ENCODE measurements at places on chromosomes 12 and 14.
A peak's percentile ranks its signal among the peaks of the same experiment; 100 is the strongest.

DNA sequence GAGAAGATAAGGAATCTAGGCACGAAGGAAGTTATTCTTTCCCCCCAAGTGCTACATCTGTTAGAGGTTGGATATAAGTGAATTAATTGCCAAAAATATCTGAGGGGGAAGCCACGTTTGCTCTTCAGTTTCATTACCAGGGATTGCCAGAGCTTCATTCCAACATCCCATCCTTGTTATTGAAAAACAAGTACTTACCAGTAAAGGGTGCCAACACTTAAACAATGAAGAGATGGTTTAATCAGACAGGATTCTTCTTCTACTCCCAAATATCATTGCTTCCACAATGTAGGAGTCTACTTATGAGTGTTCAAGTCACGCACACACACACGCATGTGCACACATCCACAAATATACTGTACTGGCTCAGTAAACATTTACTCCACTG, 312.4 kb downstream of the RPAP3 start:
- DNase-seq: no peak

- DNase-seq: no peak
Measured at GRCh38 chr14:98512501-98513251, 759.3 kb downstream of the BCL11B start.

DNA sequence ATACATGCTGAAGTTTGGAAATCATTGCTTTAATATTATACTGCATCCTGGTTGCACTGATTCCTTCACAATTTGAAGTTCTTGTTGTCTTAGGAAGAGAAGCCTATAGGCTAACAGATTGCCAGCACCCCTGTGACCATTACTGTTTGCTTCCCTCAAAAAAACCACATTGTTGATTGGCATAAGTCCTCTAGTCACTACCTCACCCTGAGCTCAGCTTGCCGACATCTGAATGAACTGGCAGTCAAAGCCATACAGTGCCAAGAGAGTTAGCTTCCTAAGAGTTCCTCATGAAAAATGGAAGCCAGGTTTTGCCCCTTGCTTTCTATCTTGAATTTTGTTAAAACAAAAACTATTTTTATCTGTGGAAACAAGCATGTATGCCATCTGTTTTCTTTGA, 276.1 kb downstream of the SYT1 start:
- no peak for DNase-seq

GRCh38 chr12:108594-108993, 42.0 kb downstream of the IQSEC3 start:
- peak; percentile 50 for DNase-seq

DNA sequence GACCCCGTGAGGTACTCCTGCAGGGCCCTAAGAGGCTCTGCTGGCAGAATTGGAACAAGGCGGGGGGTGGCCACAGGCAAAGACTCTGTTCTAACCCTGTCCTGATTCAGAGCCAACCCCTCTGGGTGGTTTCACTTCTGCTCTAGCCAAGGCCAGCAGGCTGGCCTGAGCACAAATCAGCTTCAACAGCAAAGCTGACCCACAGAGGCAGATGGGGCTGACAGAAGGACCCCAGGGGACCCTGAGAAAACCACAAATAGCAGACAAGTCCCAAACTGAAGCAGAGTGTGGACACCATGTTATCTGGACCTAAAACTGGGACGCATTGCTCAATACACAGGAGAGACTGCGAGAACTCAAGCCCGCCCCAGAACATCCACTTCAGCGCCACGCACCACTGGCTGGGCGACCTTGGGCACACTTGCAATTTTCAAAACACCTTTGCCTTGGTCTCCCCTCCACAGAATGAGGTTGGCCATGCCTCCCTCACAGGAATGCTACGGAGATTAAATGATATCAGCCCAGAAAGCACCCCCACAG, 76.4 kb upstream of the DICER1 start:
- no peak for DNase-seq

DNA sequence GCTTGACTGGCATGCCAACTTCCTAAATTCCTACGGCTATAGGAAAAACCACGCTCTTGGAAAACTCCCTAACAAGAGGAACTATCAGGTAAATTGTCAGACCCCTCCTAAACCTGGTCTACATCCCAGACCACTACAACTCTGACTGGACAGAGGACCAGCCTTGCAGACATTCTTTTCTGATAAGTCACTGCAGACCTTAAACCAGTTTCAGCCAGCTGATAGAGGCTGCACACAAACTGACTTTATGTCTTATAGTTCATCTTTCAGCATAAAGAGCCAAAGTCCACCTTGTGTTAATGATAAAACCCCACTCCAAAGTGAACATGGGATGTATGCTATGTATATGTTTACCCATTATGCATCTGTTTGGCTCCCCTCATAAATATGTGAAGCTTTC, 166.6 kb downstream of the KTN1 start:
- DNase-seq: no peak

DNA sequence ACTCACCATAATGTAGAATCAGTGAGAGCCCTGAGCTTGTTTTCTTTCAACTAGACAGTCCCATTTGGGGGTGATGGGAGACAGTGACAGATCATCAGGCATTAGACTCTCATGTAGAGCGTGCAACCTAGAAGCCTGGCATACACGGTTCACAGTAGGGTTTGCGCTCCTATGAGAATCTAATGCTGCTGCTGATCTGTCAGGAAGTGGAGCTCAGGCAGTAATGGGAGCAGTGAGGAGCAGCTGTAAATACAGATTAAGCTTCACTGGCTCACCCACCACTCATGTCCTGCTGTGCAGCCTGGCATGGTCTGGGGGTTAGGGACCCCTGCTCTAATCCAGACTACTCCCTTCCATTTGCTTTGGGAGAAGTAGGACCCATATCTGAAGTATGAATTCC, 55.6 kb downstream of the FNTB start:
- DNase-seq: no peak

DNA sequence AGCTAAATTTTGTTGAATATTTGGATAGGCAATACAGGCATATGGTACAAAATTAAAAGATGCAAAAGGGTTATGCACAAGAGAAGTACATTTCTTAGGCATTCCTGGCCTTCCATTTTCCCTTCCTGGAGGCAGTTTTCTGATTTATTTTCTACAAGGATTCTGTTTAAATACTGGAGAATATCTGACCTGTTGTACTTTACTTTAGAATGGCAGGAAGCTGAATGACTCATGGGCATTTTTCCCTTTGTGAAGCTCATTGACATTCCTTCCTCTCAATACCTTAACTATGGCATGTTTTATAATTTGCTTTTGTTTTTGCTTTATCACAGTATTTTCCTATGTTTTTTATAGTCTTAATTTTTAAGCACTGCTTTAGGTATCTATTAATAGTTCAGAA, 62.7 kb downstream of the RCOR1 start:
- no peak for DNase-seq

- DNase-seq: no peak
Measured at GRCh38 chr12:112368856-112369255, 13.4 kb downstream of the HECTD4 start.

Measured in left hindlimb (tissue), 1 donor.